ENCODE measurements at places on chromosomes 2 and 18.

- DNase-seq, result no peak
These were observed 79.6 kb downstream of the MIB1 start for GRCh38 chr18:21820033-21820810.

DNA sequence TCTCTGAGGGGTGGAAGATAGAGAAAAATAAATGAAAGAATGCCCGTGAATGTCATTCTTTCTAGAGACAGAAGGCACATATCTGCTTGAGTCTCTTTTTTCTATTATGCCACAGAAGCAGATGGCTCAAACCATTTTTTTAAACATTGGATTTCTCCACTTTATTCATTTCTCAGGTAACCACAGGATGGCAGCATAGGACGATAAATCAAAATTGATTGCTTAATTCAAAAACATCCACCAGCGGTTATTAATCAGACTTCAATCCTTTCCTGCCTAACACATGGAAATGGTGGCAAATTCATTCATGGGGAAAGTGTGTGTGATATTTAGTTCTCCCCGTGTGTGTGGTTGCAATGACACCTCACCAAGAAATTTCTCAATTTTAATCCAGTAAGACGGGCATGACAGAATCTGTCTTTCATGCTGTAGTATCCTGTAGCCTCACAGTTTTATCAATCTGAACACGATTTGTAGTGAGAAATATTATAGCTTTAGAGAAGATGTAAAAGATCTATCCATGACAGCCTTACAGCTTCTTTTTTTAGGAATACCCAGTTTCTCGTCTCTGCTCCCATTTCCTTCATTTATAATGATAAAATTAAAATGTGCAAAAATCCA is 72.2 kb downstream of the DSC3 start:
- no peak for DNase-seq

DNA sequence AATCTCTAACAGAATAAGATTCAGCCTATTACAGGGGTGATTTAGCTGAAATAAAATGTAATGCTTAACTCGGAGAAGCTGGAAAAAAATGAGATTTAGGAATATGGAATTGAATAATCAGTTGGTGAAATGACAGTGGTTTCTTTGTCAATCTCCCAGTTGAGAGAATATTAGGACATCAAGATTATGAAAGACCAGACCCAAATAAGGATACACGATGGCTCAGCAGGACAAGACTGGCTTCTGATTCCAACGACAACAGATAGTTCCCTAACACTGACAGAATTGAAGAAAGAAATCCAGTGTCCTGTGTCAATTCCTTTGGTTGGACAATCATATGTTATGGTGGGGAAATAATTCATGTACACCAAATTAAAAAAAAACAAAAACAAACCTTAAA is 55.8 kb downstream of the HRH4 start:
- DNase-seq, result no peak

GRCh38 chr18:32391126-32391525 is 79.6 kb downstream of the GAREM1 start:
- no peak for DNase-seq

DNA sequence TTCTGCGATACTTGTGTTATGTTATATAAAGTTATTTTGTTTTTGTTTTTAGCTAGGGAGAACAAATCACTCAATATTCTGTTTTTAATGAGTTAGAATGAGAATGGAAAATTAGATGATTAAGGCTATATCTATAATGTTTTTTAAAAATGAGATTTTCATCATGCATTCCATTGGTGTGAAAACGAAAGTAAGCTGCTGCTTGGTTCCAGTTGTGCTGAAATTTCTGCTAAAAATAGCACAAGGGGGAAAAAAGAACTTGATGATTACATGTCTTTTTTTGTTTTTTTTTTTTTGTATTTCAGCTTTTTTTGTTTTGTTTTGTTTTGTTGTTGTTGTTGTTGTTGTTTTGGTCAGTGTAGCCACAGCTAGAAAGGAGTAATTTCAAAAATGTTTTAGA is 242.6 kb upstream of the KCNJ3 start:
- DNase-seq, result no peak

DNA sequence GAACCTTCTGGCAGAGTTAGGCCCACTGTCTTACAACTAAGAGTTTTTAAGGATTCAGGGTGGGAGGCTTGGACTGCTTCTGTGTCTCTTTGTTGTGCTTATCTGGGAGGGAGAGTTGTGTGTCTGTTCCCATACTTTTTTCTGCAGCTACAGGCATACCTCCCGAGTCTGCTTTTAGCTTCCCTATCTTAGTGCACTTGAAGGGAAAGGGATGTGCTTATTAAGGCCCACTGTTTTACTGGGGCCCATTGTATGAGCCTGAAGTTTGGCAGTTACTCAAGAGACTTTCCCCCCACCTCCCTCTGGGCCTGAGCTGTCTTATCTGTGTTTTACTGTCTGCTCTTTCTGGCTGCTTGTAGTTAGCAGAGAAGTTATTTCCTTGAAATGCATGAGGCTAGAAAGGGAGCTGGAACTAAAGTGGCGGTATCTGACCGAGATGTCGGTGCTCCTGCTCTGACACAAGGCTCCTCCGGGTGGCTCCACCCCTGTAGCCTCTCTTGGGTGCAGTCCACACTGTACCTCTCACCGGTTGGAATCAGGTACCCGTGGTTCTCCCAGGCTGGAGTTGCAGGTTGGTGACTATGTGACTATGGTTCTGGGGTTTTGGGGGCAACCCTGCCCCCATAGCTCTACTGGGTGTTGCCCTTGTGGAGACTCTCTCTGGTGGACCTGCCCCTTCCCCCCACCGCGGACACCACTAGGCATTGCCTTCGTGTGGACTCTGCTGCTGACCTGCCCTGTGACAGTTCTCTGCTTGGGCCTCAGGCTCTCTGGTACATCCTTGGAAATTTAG is 12.9 kb downstream of the UBR3 start:
- DNase-seq, result no peak

GRCh38 chr2:242041816-242042215 is 172.3 kb downstream of the RTP5 start:
- no peak for DNase-seq

- DNase-seq, result no peak
These were observed 390.2 kb downstream of the THSD7B start for GRCh38 chr2:137155356-137156104.

DNA sequence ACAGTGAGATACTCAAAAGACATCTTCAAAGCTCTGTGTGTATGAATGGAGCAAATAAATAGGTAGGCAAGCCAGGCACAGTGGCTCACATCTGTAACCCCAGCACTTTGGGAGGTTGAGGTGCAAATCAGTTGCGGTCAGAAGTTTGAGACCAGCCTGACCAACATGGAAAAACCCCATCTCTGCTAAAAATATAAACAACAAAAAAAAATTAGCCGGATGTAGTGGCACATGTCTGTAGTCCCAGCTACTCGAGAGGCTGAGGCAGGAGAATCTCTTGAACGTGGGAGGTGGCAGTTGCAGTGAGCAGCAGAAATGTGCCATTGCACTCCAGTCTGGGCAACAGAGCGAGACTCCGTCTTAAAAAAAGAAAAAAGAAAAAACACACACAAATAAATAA is 945.1 kb upstream of the PIK3C3 start:
- DNase-seq, result no peak

- no peak for DNase-seq
These were observed 53.5 kb upstream of the ASAP2 start for GRCh38 chr2:9152975-9153642.

Measured in endodermal cell (in vitro differentiated cells).